ENCODE measurements at places on chromosomes 5 and 9.
A peak's percentile ranks its signal among the peaks of the same experiment; 100 is the strongest.

- no peak for DNase-seq
These were observed 85.0 kb downstream of the ADRB2 start for GRCh38 chr5:148911386-148911785.

DNA sequence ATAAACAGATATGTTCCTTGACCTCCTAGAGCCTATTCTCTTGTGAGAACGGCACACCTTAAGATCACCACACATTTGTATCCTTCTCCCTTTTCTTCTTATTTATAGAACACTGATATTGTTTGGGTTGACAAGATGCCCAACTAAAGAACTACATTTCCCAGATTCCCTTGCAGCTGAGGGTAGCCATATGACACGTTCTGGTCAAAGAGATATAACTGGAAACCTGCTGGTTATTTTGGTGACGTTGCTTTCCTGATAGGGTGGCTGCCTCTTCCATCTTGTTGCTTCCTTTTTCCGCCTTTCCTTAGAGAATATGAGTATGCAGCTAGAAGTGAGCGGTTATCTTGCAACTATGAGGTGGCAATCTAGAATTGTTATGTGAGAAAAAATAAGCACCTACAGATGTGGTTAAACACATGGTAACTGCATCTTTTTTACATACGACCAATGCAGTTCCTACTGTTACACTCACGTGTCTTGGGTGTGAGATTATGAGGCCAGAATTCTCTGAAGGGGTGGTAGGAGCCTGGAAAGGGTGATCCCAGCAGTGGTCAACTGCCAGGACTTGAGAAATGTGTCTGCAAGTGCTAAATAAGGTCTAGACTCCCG, 72.9 kb downstream of the SEC61B start:
- DNase-seq: no peak

DNA sequence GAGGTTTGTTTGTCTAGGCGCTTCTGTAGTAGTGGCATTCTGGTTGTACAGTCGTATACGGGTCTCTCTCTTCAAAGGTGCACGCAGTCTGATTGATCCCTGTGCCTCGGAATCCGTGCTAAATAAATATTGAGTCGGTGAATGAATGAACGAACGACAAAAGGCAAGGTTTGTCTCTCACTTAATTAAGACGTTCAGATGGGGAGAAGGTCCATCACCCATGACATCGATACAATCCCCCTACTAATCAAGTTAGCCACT, 500 bp upstream of the CREBRF start:
- DNase-seq: no peak

GRCh38 chr5:150167512-150167850, 903 bp downstream of the CDX1 start:
- DNase-seq: no peak

DNA sequence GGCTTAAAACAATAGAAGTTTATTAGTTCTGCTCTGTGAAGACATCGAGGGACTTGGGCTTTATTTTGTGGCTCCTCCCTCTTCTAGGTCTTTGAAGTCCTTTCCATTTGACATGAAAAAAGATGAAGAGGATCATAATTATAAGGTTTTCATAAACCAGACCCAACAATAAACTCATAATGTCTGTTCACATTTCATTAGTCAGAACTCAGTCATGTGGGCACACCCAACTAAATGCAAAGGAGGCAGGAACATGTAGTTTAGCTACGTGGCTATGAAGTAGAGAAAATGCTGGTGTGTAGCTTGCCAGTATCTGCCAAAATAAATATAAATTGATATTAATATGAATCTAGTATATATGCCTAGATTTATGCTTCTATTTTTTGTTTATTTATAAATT, 393.9 kb upstream of the C9orf72 start:
- no peak for DNase-seq

DNA sequence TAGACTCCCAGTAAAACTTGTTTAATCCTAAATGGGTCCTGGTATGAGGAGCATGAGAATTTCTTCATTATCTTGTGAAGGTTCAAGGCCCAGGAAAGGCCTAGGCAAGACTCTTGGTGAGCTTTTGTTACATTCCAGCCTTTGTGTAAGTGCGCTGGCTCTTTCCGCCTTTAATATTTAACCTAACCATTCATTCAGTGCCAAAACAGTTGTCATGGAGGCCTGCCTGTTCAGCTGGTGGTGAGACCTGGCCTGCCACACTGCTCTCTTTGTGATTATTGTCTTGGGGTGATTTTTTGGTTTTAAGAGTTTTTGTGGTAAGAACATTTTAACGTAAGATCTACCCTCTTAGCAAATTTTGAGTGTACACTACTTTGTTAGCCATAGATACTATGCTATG, 127.5 kb upstream of the WWC1 start:
- no peak for DNase-seq

DNA sequence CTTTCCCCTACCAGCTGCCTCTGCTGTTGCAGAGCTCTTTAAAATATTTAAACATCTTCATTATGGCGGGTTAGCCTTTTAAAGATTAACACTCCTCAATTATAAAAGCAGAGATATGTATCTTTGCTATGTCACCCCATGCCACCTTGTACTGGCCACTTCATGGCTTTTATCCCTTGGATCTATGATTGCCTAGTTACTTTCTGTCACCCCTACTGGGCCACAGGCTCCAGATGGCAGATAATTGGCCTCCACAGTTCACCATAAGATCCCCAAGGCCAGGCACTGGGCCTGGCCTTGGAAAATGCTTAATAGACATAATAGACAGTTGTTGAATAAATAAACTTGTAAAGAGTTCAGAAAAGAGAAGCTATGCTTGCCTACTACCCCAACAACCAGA, 142.0 kb upstream of the SHB start:
- DNase-seq: no peak

- DNase-seq: no peak
These were observed 588.2 kb upstream of the FTMT start for GRCh38 chr5:121263456-121263855.

GRCh38 chr9:4741365-4742089, 525 bp upstream of the AK3 start:
- DNase-seq: no peak

DNA sequence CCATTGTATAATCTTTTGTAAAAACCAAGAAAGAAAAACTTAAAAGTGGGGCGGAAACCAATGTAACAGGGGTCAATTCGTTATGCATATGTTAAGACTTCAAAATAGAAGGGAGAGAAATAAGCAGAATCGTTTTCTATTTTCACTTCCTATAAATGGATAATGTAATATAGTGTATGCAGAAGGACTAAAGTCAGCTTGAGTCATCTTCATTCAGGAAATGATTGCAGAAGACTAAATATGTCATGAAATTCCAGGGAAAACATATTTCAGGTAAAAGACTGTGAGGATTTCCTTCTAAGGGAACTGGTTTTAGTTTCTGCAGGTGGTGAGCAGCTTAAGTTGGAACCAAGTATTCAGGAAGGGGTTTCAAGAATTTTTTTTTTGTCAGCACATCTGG, 753.3 kb downstream of the IRX1 start:
- no peak for DNase-seq

- DNase-seq: no peak
These were observed 247.0 kb downstream of the CHSY3 start for GRCh38 chr5:130151239-130151638.

DNA sequence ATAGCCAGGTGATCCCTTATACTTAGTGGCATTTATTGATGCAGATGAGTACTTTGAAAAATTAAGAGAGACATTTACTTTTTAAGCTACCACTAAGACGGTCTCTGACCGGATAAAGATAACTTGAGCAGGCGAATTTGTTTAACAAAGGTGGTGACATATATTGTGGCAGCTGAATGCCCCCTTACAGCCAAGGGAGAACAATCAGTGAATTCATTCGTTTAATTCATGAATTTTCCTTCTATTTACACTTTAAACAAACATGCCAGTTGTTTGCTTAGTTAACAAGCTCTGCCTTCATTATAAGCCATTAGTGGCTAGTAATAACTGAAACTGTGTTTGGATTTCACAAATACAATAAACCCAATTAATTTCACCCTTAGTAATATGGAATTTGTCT, 187.1 kb downstream of the AOPEP start:
- DNase-seq: no peak

- DNase-seq: no peak
These were observed 16.1 kb upstream of the TTLL11 start for GRCh38 chr9:122109035-122109813.

DNA sequence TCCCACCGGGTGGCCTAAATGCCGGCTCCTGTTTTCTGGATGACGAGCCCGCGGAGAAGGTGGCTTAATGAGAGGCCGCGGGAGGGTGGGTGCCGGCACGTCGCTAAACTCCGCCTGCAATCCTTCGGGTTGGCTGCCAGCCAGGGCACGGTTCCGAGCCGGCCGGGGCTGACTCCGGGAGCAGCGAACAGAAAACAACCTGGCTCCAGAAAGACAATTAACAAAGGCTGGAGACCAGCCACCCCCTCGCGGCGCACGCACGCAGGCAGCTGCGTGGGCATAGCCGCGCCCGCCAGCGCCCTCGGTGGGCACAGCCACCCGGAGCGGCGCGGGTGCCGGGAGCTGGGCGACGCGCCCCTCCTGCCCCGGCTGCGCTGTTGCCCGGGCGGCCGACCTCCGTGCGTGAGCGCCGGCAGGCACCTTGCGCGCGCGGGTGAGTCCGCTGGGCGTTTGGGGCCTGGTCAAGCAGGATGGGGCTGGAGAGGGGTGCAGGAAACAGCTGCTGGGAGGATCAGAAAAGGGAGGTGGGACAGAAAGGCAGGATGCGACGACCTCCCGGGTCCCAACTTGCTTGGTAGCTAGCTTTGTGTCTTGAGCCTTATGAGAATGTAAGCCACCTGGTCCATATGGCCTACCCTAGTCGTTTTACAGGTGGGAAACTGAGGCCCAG, at the start of gene ARHGEF37:
Gene ARHGEF37, plus strand, starts transcription at position 307 of the 670 bp plus-strand sequence. CDS start 16,272 bp downstream, outside the sequence.
- DNase-seq: peak; percentile 9

GRCh38 chr5:124318661-124319060, 427.8 kb downstream of the ZNF608 start:
- DNase-seq: no peak

DNA sequence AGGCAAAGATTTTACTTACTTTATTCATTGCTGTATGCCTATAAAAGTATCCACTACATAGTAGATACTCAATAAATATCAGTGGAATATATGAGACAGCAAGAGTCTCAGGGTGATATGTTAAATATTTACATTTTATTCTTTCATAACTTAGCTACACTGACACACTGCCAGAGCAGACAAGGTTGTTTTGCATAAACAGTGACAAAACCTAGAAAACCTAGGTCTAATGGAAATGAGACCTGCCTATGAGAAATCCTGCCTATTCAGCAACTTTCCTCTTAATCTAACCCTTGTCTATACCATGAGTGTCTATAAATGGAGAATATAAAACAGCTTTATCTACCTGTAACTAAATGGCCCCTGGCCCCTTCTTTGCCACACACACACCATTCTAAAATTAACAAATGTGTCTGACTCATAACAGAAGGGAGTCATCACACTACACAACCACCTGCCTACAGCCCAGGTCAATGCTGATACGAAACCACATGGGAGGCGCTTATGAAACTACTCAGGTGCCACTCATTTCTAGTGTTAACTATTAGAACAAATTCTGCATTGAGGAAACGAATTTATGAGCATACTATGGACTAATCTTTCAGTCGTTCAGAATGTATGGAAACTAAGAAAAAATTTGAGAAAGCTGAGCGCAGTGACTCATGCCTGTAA, 60.3 kb downstream of the UBAP2 start:
- no peak for DNase-seq

DNA sequence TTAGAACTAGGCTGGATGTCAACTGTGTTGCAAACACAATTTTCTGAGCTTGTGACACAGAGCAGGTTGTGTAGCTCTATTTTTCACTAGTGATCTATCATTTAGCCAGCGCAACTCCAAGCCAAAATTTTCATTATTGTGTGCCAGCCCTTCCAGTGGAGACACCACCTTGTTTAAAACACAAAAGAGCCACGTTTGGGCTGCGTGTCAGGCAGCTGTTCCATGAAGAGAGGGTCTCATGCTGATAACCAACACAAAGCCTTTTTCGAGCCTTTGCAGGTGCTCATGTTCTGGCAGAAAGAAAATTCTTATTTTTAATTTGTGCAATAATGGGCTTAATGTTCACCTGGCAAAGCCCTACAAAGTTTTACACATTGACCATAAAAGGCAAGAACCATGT, 237.6 kb upstream of the RGMB start:
- DNase-seq: no peak

DNA sequence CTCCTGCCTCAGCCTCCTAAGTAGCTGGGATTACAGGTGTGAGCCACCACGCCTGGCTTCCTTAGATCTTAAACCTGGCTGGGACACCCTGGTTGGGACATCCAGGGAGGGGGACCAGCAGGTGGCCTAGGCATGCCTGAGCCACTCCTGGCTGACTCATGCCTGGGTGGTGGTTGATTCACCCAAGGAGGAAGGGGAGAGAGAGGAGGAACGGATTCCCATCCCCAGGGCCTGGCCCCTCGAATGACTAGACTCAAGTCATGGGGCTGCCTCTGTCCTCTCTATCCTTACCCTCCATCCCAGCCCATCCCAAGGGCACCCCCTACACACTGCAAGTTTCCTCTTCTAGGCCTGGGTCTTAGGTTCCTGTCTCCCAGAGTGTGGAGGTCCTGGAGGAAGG, 12.7 kb downstream of the EEIG1 start:
- DNase-seq: no peak

All from stimulated activated CD8-positive, alpha-beta memory T cell treated with anti-CD3 and anti-CD28 coated beads, Interleukin-2, amount 100 ng/mL, for 1 hour (primary cell).